ENCODE measurements at places on chromosomes 2 and 18. TPM values are rescaled to one million over a fixed set of nuclear protein-coding genes. Genes with fewer than 3 reads are reported as not detected.

The SCN2A gene
- total RNA-seq, result 0.20 TPM

The MYO1B gene
- 89.8 TPM for total RNA-seq

The CDC42EP3 gene
- not detected for total RNA-seq

The ANKRD30BL gene
- total RNA-seq, result not detected

The DYNAP gene
- total RNA-seq, result not detected

The OR6B2 gene
- not detected for total RNA-seq

The SERPINB4 gene
- total RNA-seq, result not detected

The SATB2 gene
- 5.5 TPM for total RNA-seq

The DSC3 gene
- total RNA-seq, result 0.38 TPM

The PSMA8 gene
- not detected for total RNA-seq

The SCN1A gene
- total RNA-seq, result 39.4 TPM

The ILKAP gene
- total RNA-seq, result 28.8 TPM

- peaks cover 43% of the 10 kb centered on the region for H3K4me1 ChIP-seq
- DNase-seq, result no peak
- H3K27me3 ChIP-seq, result no peaks in the 10 kb centered on the region
- H3K4me3 ChIP-seq, result no peak overlapping the region
These were observed 1.1 kb downstream of the CASP8 start for GRCh38 chr2:201261471-201261870.

GRCh38 chr2:180124273-180125139 lies 117.4 kb upstream of the CWC22 start:
- no peaks in the 10 kb centered on the region for H3K27me3 ChIP-seq
- no peak overlapping the region for H3K27ac ChIP-seq
- H3K4me1 ChIP-seq, result peaks cover 5% of the 10 kb centered on the region
- DNase-seq, result peak; percentile 58

DNA sequence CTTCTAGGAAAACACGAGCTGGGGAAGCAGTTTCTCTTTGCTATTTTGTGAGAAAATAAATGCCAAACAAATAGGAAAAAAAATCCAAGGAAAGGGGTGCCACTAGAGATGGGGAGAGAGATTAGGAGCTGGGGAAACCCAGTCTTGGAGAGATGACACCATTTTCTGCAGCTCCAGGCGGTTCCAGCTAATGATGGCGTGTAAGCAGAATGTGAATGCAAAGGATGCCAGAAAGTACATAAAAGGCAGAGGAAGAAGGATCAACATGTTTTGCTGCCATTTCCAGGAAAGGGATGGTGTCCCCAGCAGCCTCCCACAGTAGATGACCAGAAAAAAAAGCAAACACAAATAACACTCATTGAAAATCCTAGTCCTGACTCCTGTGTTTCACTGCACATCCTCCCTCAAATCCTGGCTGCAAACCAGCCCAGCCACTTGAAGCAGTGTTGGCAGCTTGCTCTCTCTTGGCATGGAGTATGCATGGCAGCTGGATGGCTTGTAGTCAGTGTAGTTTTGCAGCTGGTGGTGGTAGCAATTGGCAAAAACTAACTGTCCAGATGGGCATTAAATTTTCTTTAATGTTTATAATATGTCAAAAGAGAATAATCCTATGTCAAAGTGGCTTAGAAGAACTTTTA lies 93.6 kb downstream of the FTCDNL1 start:
- no peaks in the 10 kb centered on the region for H3K36me3 ChIP-seq
- H3K4me1 ChIP-seq, result no peaks in the 10 kb centered on the region
- no peak overlapping the region for H3K4me3 ChIP-seq
- H3K27me3 ChIP-seq, result 0 out of 3 replicates have a peak, but pooled peaks cover 6% of the 10 kb centered on the region

DNA sequence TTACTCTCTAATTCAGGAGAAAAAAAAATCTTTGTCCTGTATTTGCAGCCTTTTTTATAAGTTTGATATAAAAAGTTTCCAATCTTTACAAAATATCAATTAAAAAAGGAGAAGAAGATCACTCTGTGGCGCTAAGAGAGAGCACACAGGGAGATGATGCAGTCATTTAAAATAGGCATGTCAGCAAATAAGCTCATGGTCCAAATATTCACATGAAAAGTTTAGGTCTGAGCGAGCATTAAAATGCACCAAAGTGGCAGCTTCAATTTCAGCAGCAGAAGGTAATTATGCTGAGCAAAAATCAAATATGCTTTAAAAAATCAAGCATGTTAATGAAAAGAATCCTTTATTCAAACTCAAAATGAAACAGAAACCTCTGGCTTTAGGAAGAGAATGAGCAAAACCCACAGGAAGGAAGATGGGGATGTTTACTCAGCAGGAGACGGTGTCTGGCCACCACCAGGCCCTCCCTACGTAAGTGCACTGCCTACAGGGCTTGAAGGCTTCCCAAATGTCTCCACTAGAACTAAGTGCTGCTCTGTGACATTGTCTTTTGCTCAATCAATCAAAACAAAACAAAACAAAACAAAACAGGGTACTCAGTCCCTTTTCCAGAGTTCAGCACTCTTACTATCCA lies 120.4 kb downstream of the L3MBTL4 start:
- H3K4me3 ChIP-seq, result no peak overlapping the region
- H3K27me3 ChIP-seq, result no peaks in the 10 kb centered on the region
- no peaks in the 10 kb centered on the region for H3K4me1 ChIP-seq
- H3K27ac ChIP-seq, result no peak overlapping the region
- no peaks in the 10 kb centered on the region for H3K36me3 ChIP-seq
- no peak for DNase-seq

DNA sequence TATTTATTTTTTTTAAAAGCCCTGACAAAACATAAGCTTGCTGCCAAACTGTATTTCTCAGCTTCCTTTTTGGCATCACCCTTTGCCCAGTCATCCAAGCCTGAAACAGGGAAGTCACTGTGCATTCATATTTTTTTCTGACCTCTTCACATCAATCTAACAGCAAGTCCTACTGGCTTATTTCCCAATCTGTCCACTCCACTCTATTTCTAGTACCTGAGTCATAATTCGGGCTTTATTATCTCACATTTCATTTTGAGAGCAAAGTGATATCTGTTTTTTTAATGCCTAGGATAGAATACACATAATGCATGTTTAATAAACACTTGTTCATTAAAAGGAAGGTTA lies 5.1 kb downstream of the HNMT start:
- no peaks in the 10 kb centered on the region for H3K27me3 ChIP-seq
- H3K4me1 ChIP-seq, result peaks cover 76% of the 10 kb centered on the region
- no peak for DNase-seq
- H3K27ac ChIP-seq, result peak overlapping the region; percentile 100

GRCh38 chr2:201260302-201260800 lies at the start of gene CASP8:
CASP8 (plus strand) TSS chr2:201260536; CDS start chr2:201266487, 5,951 bp downstream.
- H3K27ac ChIP-seq, result peak within 1 kb of the TSS; percentile 60
- no peaks in the 10 kb centered on the region for H3K27me3 ChIP-seq
- peak; percentile 55 for DNase-seq
- H3K4me3 ChIP-seq, result no peak within 1 kb of the TSS
- H3K36me3 ChIP-seq, result no peaks in the 10 kb centered on the region

GRCh38 chr2:127388423-127389164 lies 819 bp upstream of the MAP3K2 start:
- peaks cover 50% of the 10 kb centered on the region for H3K4me1 ChIP-seq
- H3K4me3 ChIP-seq, result peak overlapping the region; percentile 71
- H3K36me3 ChIP-seq, result peaks cover 5% of the 10 kb centered on the region
- H3K27me3 ChIP-seq, result no peaks in the 10 kb centered on the region
- H3K27ac ChIP-seq, result peak overlapping the region; percentile 72
- no peak for DNase-seq

DNA sequence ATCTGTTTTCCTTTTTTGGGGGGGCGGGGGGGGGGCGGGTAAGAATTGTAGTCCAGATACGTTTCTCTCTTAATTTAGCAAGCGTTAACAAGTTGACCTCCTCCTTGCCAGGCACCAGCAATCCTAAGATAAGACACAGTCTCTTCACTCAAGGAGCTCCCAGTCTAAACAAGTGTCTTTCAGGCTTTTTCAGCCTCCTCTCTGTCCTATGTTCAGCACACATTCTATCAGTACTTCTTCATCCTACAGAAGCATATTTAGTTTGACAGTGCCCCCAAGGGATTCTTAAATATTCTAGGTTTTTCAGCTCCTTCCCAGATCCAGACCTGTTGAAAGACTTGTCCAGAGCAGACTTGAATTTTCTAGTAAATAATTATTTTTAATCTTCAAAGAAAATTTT lies 2.7 kb downstream of the PPP1CB start:
- H3K4me3 ChIP-seq, result 0 out of 2 replicates have a peak overlapping the region, but pooled peaks have one; percentile 3
- peaks cover 50% of the 10 kb centered on the region for H3K4me1 ChIP-seq
- no peak for DNase-seq
- no peaks in the 10 kb centered on the region for H3K27me3 ChIP-seq

GRCh38 chr2:153476491-153476815 lies 2.1 kb downstream of the RPRM start:
- no peak overlapping the region for H3K27ac ChIP-seq
- no peaks in the 10 kb centered on the region for H3K36me3 ChIP-seq
- peaks cover 16% of the 10 kb centered on the region for H3K4me1 ChIP-seq
- no peak overlapping the region for H3K4me3 ChIP-seq
- H3K27me3 ChIP-seq, result peaks cover 43% of the 10 kb centered on the region

GRCh38 chr18:72652990-72653593 lies 109.0 kb upstream of the CBLN2 start:
- H3K4me1 ChIP-seq, result peaks cover 5% of the 10 kb centered on the region
- H3K27me3 ChIP-seq, result no peaks in the 10 kb centered on the region
- peak; percentile 48 for DNase-seq
- no peak overlapping the region for H3K27ac ChIP-seq

DNA sequence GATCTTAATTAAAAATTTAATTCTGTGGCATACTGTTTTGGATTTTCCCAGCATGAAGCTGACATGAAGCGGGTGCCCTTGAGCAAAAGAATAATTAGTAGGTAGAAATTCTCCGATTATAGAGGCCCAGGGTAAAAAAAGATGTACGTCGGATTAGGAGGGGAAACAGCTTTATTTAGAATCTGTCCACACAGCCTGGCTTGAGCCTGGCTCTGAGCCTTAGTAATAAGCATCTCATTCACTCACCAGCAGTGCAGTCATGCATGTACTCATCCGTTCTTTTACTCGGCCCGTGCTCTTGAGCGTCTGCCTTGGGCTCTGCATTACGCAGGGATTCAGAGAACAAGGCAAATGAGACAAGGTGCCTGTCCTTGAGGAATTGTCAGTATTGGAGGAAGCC lies 219.3 kb downstream of the AGAP1 start:
- no peak overlapping the region for H3K27ac ChIP-seq
- no peak overlapping the region for H3K4me3 ChIP-seq
- 0 out of 2 replicates have a peak, but pooled peaks cover 5% of the 10 kb centered on the region for H3K4me1 ChIP-seq
- no peaks in the 10 kb centered on the region for H3K27me3 ChIP-seq

DNA sequence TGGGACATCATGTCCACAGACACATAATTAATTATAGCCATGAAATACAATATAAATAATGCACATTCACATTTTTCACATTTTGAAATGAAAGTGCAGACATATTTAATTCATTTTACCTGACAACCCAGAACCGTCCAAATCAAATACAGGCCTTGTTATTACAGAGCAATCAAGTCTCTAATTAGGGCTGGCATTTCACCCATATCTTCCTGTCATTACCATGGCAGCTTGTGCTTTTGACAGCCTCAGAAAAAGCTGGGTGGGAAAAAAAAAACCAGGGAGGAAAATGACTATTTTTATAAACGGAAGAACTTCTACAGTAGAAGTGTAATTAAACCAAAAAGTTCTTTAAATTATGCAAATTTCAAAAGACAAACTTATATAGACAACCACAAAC lies 436.4 kb downstream of the FBXO15 start:
- DNase-seq, result no peak
- H3K36me3 ChIP-seq, result no peaks in the 10 kb centered on the region
- no peaks in the 10 kb centered on the region for H3K27me3 ChIP-seq
- no peak overlapping the region for H3K27ac ChIP-seq

DNA sequence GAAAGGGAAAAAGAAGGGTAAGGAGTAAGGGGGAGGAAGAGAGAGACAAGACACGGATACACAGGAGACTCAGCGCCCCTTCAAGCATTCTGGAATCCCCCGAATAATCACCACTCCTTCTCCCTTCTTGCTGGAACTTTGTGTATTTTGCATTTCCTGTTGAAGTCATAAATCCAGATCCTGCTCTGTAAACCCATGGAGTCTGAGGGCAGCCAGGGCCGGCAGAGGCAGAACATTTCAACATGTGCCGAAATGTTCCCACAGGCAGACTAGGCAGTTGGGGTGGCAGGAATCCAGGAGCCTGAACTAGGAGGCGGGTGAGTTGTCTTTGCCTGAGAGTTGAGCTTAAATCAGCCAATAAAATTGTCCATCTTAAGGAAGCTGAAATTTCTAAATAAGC lies 193.1 kb downstream of the SH3RF3 start:
- no peak for DNase-seq
- H3K27me3 ChIP-seq, result peaks cover 32% of the 10 kb centered on the region
- H3K4me1 ChIP-seq, result peaks cover 17% of the 10 kb centered on the region
- no peak overlapping the region for H3K4me3 ChIP-seq
- H3K36me3 ChIP-seq, result no peaks in the 10 kb centered on the region

DNA sequence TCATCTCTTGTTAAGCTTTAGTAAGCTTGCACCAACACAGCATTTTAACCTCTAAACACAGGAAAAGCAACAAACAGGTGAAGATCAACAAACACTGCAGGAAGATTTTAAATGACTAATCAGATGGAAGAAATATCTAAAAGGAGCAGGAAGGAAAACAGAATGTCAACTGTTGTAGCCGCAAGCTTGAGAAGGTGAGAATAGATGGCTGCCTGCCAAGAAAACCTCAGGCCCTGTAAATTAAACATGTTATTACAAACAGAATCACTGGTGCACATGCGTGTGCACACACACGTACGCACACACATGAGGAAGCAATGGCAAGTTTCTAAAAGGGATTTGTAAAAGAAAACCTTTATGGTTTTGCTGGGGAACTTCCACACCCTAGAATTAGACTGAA lies 257.8 kb upstream of the GALNT5 start:
- DNase-seq, result no peak
- H3K4me1 ChIP-seq, result no peaks in the 10 kb centered on the region
- no peaks in the 10 kb centered on the region for H3K27me3 ChIP-seq
- H3K36me3 ChIP-seq, result no peaks in the 10 kb centered on the region

DNA sequence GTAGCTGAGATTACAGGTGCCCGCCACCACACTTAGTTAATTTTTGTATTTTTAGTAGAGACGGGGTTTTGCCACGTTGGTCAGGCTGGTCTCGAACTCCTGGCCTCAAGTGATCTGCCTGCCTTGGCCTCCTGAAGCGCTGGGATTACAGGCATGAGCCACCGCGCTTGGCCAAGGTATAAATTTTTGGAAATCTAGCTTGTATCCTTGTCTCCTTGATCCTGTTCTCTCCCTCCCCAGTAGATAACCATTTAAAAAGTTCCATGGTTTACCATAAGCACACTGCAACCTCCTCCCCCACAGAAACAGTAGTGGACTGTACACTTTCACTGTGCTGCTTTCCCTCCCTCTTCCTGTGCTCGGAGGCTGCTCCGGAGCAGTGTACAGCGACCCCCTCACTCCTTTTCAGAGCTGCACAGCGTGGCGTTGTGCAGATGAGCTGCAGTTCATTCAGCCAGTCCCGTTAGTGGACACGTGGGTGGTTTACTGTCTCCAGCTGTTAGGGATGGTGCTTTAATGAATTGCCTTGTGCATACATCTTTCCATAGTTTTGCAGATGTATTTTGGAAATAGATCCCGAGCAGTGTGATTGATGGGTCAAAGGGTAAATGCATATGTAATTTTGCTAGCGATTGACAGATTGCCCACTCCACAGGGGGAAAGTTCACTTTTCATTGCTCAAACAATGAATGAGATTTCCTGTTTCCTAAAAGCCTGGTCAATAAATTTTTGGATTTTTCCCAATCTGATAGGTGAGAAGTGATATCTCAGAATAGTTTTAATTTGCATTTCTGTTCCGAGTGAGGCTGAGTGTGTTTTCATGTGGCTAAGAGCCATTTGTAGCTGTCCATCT lies 14.8 kb downstream of the ASB1 start:
- H3K4me3 ChIP-seq, result peak overlapping the region; percentile 16
- peaks cover 41% of the 10 kb centered on the region for H3K4me1 ChIP-seq
- H3K27ac ChIP-seq, result peak overlapping the region; percentile 65

- no peaks in the 10 kb centered on the region for H3K27me3 ChIP-seq
- H3K27ac ChIP-seq, result no peak overlapping the region
- H3K36me3 ChIP-seq, result peaks cover 48% of the 10 kb centered on the region
- DNase-seq, result no peak
- no peak overlapping the region for H3K4me3 ChIP-seq
These were observed 64.1 kb downstream of the CCDC93 start for GRCh38 chr2:117949806-117950205.

Measured in HepG2 (cell line).